Stomach (tissue), 19 donors: ENCODE measurements at places on chromosomes 16 and 17. TPM values are rescaled to one million over a fixed set of nuclear protein-coding genes. Genes with fewer than 3 reads are reported as not detected.

- no peak overlapping the region for H3K27ac ChIP-seq
- no peaks in the 10 kb centered on the region for H3K27me3 ChIP-seq
- H3K4me1 ChIP-seq: no peaks in the 10 kb centered on the region
- DNase-seq: no peak
These were observed 99.2 kb upstream of the TMEM97 start for GRCh38 chr17:28219771-28220170.

GRCh38 chr17:9850151-9850550, 24.4 kb downstream of the GLP2R start:
- no peaks in the 10 kb centered on the region for H3K27me3 ChIP-seq
- H3K36me3 ChIP-seq: no peaks in the 10 kb centered on the region
- H3K4me1 ChIP-seq: no peaks in the 10 kb centered on the region
- H3K27ac ChIP-seq: no peak overlapping the region
- no peak overlapping the region for H3K4me3 ChIP-seq

DNA sequence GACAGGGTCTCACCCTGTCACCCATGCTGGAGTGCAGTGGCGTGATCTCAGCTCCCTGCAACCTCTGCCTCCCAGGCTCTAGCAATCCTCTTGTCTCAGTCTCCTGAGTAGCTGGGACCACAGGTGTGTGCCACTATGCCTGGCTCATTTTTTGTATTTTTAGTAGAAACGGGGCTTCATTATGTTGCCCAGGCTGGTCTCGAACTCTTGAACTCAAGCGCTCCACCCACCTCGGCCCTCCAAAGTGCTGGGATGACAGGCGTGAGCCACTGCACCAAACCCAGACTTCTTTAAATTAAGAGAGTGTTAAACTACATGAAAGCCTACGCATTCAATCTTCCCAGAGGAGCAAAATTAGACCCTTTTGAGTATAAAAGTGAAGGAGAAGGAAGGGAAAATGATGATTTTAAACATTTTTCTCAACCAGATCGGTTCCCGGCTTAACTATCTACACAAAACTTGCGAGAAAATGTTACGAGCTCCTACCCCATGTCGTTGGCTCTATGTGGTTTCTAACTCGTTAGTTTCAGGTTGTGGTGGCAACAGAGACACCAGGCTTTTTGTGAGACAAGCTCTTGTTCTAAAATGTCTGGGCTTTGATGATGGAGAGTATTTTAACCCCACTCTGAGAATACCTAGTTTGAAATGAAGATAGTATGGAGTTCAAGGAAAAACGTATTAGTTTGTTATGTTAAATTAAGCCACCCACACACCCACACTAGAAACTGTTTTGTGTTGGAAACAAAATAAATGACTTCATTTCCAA, 26.3 kb downstream of the STAT5B start:
- peak overlapping the region; percentile 87 for H3K27ac ChIP-seq
- peaks cover 24% of the 10 kb centered on the region for H3K4me1 ChIP-seq
- H3K36me3 ChIP-seq: no peaks in the 10 kb centered on the region
- no peaks in the 10 kb centered on the region for H3K27me3 ChIP-seq
- DNase-seq: no peak

Gene SLC4A1
- not detected for total RNA-seq

Gene RRAD
- 3.6 TPM for total RNA-seq

Gene NOTUM
- total RNA-seq: not detected
